ENCODE measurements at places on chromosomes 16 and 17.

DNA sequence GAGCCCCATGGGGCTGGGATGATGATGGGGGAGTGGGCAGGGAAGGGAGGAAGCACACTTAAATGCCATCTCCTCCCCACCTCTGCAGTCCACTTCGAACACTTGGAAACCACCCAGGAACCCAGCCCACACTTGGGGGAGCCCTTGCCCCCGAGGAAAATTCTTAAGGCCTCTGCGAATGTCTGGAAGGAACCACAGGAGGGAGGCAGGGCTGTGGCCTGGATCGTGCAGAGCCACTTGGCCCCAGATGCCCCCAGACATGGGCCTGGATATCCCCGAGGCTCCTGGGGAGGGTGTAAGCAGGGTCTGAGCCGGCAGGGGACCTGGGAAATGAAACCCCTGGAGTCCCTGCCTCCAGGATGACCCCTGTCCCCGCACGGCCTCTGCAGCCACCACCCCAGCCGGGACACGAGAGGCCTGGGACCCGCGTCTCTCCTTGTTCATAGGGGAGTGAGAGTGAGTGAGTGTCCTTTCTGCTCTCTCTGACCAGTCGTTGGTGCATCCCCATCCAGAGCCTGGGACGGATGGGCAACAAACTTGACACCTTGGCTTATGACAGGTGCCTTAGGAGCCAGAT lies 11.8 kb upstream of the MTSS2 start:
- no peak for DNase-seq

DNA sequence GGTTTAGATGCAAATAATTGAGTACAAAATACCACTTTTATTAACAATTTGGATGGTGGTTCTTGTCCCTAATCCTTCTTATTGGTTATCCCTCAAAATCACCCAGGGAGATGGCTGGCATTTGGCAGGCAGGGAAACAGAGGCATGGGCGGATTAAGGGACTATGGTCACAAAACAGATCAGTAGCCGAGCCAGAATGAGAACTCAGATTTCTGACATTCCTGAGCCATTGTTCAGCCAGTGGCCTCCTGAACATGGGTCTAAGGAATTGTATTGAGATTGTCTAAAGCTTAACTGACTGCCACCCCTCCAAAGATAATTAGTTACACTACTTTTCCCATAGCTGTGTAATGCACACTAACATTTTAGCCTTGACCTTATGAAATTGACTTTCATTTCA lies 88.4 kb downstream of the CHD9NB start:
- DNase-seq: no peak

DNA sequence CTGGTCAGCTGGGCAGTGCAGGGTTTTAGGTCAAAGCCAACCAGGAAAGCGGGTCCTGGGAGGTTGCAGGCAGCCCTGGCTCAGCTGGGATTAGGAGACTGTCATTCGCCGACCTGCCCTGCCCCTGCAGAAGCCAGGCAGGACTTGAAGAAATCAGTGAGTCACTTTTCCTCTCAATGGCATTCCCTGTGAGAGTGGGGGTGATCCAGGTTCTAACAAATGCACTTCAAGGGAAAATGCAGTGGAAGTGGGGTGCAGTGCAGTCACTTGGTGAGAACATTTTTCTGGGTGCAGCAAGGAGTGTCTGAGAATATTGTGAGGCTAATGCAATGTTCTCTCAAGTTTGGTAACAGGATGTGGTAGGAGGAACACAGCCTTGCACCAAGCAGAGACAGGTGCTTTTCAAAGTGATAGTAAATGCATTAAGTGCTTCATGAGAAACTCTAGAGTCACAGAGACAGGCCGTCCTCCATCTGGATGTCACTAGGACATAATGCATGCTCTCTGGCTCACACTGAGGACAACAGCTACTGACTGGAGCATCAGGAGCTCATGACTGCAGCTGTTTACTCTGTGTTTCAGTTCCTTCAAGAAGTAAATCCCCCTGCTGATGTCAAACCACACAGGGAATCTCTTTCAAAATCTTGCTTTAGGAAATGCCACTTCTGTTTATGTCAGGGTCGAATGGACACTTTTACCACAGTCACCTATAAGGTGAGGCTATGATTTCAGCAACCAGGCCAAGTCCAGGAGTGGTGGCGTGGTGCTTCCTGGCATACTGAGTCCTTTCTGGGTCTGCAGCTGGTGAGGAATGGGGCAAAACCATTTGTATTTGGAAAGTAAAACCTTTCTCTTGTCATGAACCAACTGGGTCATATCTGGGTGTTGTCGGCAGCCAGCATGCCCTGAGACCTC lies 16.7 kb downstream of the CDK5R1 start:
- DNase-seq: no peak

GRCh38 chr16:76385601-76386230 lies 108.5 kb downstream of the CNTNAP4 start:
- DNase-seq: no peak

DNA sequence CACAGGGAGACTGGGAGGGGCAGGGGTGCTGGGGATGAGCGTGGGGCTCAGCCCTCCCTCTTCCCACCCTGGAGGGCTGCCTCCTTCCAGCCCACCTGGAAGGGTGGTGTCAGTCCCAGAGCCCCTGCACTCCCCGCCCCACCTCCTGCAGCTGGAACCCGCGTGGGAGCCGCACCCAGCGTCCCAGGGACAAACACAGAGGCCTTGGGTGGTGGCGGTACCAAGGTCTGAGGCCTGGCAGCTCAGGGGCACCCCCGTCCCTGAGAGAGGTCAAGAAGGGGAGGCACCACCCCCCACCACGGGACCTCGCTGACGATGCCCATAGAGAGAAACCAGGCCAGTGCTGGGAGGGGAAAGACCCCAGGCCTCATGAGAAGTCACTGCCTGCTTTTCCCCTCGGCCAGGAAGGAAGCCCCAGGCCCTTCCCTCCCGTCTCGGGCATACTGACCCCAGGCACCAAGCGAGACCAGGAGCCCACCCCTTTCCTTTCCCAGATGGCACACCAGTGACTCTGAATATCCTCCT lies 4.1 kb downstream of the HS3ST6 start:
- DNase-seq: no peak

All from stimulated activated CD8-positive, alpha-beta memory T cell treated with anti-CD3 and anti-CD28 coated beads, Interleukin-4, amount 100 ng/mL, for 1 hour (primary cell).